ENCODE measurements at places on chromosomes 3 and 15. TPM values are rescaled to one million over a fixed set of nuclear protein-coding genes. Genes with fewer than 3 reads are reported as not detected.

GRCh38 chr3:121750087-121750415 is 510 bp upstream of the GOLGB1 start:
- DNase-seq = no peak

DNA sequence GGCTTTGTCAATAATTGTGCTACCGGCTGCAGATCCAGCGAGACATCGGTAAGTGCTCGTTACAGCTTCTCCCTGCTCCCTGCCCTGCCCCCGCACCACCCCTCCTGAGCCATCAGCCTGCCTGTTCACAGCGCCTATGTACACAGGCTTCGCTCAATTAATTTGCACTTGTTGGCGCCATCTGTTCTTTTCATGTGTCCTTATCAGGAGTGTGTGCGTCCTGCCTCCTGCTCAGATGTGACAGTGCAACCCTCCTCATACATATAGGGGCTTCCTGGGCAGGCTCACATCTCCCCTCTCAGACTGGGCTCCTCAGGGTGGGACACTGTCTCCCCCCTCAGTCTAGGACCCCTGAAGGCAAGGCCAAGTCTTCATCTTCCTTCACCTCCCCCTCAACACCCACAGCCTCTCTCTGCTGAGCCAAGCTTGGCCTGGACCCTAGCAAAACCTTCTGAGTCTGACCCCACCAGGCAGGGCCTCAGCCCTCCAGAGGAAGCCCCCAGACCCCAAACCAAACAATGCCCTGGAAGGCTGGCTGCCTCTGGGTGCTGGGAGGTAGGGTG is 54.9 kb downstream of the CYP11A1 start:
- DNase-seq = no peak

- DNase-seq = peak; percentile 22
Observed at GRCh38 chr15:77025083-77025901, 30.4 kb downstream of the PSTPIP1 start.

GRCh38 chr3:18989237-18989795 is 159.0 kb upstream of the KCNH8 start:
- no peak for DNase-seq

DNA sequence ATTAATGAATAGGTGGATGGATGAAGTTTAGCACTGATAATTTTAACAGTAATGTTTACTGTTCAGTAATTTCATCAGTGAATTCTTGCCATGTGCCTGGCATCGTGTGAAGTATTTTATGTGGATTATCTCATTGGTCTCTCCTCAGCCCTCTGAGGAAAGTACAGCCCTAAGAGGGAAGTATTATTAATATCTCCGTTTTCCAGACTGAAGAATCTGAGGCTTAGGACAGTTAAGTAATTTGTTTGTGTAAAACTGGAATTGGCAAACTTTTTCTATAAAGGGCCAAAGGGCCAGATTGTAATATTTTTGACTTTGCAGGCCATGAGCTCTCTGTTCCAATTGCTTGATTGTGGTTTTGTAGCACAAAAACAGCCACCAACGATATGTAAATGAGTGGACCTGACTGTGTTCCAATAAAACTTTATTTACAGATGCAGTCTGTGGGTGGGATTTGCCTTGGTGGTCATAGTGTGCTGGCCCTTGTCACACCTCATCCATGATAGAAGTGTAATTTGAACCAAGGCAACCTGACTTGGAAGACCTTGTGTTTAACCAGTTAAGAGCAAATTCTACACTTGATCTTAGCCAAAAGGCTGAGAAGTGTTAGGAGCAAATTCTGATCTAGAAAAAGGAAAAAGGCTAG is 255.3 kb downstream of the FEZF2 start:
- no peak for DNase-seq

DNA sequence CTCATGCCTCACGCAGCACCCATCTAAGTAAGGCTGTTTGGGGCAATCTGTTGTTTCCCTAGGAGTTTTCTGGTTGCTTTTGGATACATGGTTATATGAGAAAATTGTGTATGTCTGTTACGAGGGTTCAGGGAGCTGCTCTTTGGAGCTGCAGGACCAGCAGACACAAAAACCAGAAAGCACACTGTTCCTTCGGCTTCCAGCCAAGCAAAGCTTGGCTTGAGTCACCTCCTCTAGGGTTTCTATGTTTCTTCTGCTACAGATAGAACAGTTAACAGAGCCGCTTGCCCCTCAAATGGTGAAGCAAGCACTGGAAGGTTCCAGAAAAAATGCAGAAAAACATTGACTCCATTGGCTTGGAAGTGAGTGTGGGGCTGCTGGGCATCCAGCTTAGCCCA is 49.2 kb upstream of the CTDSPL start:
- DNase-seq = no peak

DNA sequence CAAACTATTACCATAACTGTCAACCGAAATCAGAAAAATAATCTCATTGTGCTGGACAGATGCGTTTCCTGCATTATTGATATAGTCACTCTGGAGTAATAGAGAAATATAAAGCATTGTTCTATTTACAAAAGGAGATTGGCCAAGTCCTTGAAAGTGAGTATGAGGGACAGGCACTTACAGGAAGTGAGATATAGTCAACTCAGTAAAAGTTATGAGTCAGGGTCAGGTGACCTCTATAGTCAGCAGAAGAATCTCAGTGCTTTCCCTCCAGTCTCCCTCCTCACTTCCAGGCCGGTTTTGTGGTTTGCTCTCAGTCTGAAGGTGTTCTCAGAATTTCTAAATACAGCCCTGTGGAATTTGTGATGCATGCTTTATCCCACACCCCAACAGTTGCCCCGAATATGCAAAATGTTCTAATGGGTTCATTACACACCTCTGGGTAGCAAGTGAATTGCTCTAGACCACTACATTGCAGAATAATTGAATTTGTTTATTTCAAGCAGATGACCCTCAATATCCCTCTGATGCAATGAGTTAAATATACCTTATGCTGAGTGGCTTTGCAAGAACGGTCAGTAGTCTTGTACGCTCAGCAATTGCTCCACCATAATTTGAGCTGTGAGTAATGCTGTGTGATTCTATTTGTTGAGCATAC is 787.7 kb downstream of the MCTP2 start:
- no peak for DNase-seq

GRCh38 chr3:64122476-64122875 is 99.2 kb upstream of the PSMD6 start:
- DNase-seq = no peak

- no peak for DNase-seq
Observed at GRCh38 chr3:161020256-161020655, 84.9 kb downstream of the B3GALNT1 start.

DNA sequence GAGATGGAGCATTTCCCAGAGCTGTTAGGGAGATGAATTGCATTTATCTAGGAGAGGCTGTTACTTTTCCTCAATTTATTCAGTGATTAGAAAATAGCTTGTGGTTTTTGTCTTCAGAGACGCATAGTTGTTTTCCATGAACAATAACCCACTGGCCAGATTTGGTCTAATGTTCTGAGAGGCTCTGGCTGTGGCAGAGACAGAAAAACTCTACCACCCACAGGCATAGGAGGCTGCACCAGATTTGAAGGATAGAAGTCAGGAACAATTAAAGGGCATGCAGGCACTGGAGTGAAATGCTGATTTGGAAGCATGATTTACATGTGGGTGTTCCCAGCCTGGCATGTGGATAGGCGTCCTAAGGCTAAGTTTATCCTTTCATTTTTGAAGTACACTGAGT is 143.5 kb downstream of the NFKBIZ start:
- no peak for DNase-seq

- no peak for DNase-seq
Observed at GRCh38 chr15:51403946-51404695, 62.7 kb downstream of the GLDN start.

Gene GASK1A
- total RNA-seq = not detected

Gene DBR1
- total RNA-seq = 23.1 TPM

Gene SSUH2
- total RNA-seq = not detected

Gene HRG
- total RNA-seq = not detected

Gene IL5RA
- 0.99 TPM for total RNA-seq

Gene TAMM41
- 19.7 TPM for total RNA-seq

Gene IFT122
- 26.7 TPM for total RNA-seq

Gene GPR171
- 16.7 TPM for total RNA-seq

Gene GMNC
- not detected for total RNA-seq
